NAMALWA (cell line): ENCODE measurements at places on chromosomes 11 and 22.

GRCh38 chr11:34505874-34506273 lies 7.7 kb downstream of the ELF5 start:
- DNase-seq = no peak

DNA sequence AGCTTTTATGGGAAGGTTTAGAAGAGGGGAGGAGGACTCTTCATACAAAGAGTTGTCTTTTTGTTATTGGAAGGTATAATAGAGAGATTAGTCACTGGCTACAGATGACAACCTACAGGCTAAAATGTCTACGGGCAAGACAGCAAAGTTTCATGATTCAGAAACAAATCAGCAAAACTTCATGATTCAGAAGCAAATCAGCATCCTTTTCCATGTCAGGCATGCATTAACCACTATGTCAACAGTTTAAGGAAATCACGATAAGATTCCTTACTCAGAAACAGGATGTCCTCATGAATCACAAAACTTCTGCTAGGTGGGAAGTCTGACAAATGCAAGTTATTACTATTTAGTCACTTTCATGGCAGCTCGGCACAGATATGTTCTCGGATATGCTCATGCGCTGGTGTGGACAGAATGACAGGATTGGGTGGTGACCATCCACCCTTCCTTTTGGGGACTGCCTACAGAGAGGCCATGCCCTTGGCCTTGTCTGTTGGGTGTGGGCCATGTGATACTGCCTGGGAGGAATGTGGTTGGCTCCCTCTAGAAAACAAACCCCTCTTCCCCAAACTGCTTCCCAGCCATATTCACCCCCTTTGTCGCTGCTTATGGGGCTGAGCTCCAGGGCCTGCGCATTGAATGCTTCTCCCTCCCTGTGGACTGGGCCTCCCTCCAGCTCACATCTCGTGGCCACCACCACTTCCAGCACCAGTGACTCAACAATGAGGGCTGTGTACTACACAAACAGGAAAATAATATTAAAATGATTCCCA lies 10.1 kb downstream of the C11orf91 start:
- DNase-seq = no peak

GRCh38 chr11:8671193-8671612 lies 11.3 kb downstream of the TRIM66 start:
- DNase-seq = no peak

GRCh38 chr11:114033066-114033465 lies 26.4 kb upstream of the ZBTB16 start:
- DNase-seq = no peak

GRCh38 chr22:44449061-44449682 lies 48.9 kb downstream of the RTL6 start:
- DNase-seq = no peak

DNA sequence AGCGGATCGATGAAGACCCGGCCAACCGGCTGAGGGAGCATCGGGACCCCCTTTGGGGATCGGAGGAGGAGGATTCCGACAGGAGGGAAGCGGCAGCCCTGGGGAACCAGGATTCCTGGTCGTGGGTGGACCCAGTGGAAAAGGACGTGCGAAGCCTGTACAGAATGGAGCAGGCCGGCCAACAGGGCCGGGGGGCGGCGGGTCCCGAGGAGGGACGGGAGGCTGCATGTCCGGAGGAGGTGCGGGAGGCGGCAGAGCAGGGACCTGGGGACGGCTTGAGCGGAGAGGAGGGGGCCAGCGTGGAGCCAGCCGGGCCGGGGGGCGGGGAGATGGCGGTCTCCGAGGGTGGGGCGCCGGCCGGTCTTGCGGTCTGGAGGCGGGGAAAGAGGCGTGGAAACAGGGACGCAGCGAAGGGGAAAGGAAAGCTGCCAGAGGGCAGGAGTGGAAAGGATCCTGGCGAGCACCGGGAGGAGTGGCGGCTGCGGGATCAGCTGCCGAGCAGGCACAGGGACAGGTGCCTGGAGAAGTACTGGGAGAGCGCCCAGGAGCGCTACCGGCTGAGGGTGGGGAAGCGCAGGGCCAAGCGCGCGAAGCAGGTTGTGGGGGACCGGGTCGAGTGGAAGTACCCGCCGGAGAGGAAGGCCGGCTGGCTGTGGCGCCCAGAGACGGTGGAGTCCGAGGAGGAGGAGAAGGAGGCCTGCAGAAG lies at the start of gene ANO5:
Gene ANO5, plus strand, starts transcription at position 444 of the 706 bp plus-strand sequence. CDS start 408 bp downstream, outside the sequence.
- no peak for DNase-seq

DNA sequence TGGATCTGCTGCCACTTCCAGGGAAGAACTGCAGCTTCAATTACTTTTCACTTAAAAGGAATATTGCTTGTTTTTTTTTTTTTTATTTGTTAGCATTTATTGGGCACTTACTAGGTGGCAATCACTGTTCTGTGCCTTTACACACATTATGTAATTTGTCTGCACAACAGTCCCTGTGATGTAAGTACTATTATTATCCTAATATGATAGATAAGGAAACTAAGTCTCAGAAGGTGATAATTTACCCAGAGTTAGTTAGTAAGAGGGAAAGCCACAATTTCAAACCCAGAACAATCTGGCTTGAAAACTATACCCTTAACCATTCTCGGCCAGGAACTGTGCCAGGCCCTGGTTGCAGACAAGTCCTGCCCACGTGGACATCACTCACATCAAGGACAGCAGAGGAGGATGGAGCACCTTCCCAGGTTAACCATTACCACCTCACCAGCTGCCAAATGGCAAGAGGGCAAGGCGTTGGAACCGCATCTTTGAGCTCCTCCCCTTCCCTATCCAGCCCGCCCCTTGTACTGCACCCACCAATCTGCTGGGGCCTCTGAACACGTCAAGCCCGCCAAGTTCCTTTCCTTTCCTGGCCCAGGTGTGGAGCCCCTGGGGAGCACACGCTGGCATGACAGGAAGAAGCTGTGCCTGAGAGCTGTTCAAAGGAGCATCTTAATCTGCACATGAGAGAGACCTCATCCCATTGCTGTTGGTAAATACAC lies 78.4 kb downstream of the NAV2 start:
- DNase-seq = peak; percentile 9

GRCh38 chr11:94018721-94019120 lies 2.4 kb upstream of the HEPHL1 start:
- no peak for DNase-seq

GRCh38 chr22:35467681-35468434 lies 67.9 kb downstream of the MCM5 start:
- DNase-seq = no peak

DNA sequence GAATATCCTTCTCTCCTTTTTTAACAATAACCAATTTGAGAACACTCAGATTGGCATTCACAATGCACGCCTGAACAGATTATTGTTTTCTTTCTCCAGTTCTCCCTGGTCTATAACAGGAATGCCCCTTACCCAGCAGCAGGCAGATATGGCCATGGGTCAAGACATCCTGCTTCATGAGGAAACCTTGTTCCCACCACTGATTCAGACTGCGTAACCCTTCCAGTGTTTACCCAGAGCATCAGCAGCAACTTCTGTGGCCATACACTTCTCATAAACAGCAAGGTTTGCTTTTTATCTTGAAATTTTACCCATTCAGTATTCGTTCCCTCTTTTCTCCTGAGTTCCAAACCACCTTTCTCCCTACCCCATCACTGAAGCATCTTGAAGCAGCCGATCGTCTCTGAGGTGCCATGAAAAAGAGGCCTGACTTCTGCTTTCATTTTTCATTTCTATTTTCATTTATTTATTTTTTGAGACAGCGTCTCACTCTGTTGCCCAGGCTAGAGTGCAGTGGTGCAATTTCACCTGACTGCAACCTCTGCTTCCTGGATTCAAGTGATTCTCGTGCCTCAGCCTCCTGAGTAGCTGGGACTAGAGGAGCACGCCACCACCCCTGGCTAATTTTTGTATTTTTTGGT lies 9.6 kb downstream of the PTS start:
- no peak for DNase-seq

DNA sequence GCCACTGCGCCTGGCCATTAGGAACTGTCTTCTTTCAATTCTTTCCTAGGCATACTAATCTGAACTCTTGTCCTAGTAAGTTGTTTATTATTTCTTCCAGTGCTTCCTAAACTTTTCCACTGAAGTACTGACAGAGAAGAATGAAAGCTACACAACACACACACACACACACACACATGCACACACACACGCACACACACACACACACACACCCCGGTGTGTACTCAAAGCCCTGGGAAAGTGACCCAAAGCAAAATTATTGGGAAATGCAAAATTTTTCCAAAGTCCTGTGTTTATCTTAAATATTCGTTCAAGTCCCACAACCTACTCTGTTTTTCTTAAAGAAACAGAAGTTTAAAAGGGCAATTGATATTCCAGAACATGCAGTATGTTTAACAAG lies 19.4 kb upstream of the SIK2 start:
- DNase-seq = no peak

- no peak for DNase-seq
Observed at GRCh38 chr11:20060181-20060580, 100.1 kb downstream of the DBX1 start.

DNA sequence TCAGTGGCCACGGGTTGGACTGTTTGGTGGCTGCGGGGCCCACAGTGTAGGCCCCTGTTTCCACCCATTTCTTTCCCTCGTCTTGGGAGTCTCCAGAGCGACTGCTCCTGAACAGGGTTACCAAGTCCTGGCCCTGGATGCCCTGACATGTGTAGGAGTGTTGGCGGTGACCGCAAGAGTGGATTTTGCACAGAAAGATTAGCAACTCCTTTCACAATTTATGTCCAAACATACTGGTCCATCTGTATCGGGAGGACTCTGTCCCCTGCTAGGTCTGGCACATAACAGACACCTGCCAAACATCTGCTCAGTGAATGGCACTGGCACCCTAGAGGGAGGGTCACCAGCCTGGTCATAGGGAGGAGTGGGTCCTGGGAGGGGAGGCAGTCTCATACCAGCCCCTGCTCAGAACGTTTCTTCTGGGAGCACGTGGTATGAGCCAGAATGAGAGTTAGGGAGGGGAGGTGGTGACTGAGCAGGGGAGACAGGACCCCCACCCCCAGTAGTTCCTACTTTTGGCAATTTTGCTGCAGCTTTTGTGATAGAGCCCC lies 3.4 kb upstream of the APOA1 start:
- no peak for DNase-seq

GRCh38 chr22:21779444-21779843 lies 43.9 kb upstream of the YPEL1 start:
- DNase-seq = no peak

GRCh38 chr11:75100314-75100713 lies 3.6 kb upstream of the OR2AT4 start:
- no peak for DNase-seq

GRCh38 chr22:27542602-27543001 lies 259.0 kb downstream of the MN1 start:
- DNase-seq = no peak

GRCh38 chr11:62223095-62223494 lies 14.6 kb downstream of the SCGB2A1 start:
- DNase-seq = no peak

DNA sequence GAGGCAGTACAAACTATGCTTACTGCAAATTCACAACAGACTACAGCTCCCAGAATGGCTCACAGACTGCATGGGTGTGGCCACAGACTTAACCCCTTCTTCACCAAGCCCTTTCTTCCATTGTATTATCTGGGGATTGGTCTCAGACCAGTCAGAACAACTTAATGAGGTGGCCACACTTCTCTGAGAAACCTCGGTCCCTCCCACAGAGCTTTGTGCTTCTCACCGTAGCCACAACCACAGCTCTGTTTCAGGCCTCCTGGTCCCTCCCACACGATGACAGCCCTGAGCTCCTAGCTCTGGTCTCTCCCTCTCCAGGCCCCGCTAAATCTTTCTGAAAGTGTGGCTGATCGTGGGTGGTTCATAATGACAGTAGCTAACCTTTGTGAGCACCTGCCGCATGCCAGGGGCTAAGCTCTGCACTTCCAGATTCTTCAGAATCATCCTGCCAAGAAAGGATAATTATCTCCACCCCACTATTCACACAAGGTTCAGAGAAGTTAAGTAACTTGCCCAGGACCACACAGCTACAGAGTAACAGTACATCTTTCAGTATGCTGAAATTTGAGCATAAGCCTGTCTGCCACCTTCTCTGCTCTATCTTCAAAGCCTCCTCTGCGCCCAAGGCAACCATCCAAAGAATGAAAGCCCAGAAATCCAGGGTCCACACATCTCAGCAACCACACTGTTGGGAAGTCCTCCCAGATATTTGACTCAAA lies 5.4 kb downstream of the PDE2A start:
- no peak for DNase-seq

DNA sequence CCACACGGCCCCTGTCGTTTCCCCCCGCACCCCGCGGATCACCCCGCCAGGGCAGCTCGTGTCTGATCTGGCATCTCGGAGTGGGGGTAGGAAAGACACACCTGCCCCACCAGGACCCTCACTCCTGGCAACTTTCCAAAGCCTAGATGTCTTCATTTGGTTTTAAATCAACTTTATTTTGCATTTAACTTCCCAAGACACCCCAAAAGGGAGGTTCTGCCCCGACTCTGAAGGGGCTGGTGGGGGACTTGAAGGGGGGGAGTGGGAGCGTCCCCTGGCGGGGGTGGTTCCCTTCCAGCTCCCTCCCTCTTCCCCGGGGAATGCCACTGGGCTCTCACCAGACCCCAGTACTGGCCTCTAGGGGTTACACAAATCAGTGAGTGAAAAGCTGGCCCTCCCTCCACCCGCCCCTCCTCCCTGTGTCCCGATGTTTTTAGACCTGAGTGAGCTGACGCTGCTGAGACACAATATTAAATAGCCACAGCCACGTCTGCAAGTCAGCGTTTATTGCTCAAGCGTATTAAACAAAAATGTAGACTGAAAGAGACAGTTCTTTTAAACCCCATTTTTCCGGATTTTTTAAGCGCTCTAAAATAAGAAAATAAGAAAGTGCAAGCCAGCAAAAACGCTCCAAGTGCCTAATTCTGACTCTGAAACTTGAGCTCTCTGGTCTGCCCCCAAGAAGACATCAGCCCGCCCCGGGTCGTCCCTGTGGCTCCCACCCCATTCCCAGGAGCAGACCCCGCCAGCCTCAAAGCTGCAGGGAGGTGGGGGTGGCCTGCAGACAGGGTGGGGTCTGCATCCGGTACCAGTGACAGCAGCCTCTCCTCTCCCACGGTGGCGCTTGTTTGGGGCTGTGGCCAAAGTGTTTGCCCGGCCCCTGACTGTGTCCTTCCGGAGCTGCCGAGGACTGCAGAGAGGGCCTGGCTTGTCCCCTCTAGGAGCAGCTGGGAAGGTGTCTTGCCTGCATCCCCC lies 1.1 kb upstream of the TTLL8 start:
- DNase-seq = peak; percentile 24

DNA sequence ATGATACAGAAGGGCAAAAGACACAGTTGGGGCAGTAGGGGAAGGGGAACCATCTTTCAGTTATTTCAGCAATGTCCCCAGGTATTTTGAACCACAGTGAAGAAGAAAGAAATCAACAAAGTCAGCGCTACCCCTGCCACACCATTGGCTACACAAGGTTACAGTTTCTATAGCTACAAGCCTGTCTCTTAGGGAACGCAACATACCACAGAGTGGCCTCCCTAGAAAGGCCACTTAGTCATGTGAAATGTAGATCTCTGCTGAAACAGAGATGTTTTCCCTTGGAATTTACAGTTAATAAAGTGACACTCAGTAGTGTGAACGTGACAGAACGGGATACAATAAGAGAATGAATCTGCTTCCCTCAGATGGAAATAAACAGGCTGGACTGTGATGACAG lies 54.6 kb downstream of the MCHR1 start:
- DNase-seq = no peak

GRCh38 chr22:40462195-40462984 lies 92.0 kb downstream of the SGSM3 start:
- DNase-seq = peak; percentile 50

GRCh38 chr11:16917941-16918340 lies 96.3 kb downstream of the PLEKHA7 start:
- DNase-seq = no peak

GRCh38 chr11:71542879-71543777 lies 5.1 kb upstream of the KRTAP5-9 start:
- DNase-seq = no peak
